ENCODE measurements at places on chromosomes 6 and 20.

DNA sequence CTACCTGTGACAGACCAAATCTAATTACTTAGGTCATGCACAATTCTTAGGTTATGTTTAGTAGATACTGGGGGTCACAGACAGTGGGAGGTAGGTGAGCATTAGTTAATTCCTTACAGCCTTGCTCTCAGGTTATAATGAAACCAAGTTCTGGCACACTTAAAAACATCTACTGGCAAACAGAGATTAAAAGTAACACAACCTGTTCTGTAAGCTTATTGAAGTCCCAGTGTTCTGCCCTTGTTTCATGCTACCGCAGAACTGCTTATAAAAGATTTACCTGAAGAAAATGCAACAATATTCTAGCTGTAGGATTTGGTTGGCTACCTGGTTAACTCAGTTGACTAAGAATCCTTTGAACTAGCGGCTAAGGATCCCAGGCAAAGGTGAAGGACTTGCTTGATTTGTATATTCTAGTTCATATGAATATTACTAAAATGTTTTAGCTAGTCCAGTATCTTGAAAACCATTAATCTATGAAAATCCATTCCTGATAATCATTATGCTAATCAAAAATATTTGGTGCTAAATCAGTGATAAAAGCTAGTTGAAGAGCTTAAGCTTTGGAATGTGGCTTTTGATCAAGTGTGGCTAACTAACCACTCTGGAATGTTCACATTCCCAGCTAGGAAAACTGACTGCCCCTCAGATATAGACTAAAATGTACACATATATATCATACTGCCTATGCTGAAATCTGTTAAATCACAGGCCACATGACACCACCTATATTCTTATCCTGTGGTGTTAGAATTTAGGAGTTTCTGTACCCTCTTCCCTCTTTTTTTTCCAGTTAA is 7.2 kb downstream of the PEX3 start:
- no peak for DNase-seq

DNA sequence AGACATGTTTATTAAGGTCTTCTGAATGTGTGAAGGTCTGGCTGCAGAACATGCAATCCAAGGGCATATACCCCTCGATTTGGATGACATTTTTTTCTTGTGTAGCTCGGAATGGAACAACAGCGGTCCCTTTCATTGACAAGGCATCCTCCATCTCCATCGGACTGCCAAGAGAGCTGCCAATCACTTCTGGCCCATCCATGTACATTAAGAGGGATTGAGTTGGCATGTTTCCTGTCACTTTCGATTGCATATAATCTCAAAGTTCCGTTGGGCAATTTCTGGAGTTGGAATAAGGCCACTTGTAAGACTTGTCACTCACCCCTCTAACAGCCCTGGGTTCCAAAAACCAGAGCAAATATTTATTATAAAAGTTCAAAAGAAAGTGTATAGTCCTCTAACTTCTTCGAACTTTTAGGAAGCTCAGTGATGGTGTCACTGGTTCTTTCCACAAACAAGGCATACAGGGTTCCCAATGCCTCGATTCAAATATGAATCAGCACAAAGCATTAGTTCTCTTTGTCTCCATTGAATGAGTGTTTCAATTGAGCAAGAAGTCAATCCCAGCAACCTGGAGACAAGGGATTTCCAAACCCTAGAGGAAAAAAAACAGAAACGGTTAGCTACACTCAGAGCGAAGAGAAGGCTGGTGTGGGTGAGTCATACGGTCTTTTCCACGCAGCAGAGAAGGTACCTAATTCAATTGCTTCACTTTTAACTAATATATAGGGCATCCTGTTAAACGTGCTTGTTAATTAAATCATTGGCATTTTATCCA is 10.9 kb downstream of the ZNF217 start:
- no peak for DNase-seq

DNA sequence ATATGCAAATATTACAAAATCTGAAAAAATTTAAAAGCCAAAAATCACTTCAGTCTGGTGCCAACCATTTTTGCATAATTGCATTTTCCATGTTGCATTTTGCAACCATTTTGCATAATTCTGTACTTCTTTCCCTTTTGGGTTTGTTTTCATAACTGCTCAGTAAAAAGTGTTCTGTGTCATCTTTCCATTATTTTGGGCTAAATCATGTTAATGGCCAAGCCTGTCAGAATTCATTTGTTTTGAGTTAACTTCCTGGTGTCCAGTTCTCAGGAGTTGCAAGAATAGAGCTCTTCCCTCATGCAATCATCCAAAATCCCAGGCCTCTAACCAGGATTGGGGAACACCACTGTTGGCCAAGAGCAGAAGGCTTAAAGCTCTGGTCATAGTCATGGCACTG is 133.6 kb downstream of the MTHFD1L start:
- DNase-seq: no peak

DNA sequence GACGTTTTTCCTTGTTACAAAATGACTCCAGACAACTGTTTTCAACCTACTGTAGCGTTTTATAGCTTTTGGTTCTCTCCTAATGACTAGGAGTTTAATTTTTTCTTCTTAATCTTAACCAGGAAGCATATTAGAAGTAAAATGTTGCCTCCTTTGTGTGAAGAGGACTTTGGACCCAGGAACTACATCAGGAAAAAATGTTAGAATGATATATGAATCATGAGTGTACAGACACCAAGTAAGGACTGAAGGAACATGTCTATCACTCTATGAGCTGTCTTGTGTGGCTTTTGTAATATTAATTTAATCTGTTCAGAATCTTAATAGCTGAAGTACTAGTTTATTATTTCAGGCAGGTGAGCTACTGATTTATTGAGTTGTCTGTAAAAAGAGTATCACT is 71.0 kb upstream of the MARCKS start:
- no peak for DNase-seq

DNA sequence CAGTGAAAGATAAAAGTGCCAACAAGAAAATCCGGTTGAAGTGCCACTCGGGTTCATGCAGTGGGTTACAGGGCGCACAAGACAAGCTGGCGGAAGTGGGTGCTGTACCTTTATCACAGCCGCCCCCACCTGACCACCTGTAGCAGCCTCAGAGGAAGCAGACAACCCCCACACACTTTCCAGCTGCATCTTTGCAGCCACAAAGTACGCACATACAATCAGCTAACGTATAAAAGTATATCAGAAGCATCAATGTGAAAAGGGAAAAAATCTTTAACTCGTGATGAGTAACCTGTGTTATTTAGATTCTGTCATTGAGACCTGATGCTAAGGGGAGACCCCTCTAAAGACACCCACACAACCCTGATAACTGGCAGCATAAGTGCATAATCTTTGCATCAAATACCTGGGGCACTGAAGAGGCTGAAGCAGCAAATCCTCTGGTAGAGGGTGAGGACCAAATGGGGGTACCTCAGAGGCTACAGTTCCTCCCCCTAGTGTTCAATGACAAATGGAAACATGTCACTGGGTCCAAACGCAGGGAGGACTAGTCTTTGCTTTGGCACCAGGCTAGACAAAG is 22.1 kb downstream of the BACH2 start:
- DNase-seq: peak; percentile 76

- DNase-seq: no peak
Observed at GRCh38 chr6:151783692-151784091, 23.8 kb upstream of the ESR1 start.

DNA sequence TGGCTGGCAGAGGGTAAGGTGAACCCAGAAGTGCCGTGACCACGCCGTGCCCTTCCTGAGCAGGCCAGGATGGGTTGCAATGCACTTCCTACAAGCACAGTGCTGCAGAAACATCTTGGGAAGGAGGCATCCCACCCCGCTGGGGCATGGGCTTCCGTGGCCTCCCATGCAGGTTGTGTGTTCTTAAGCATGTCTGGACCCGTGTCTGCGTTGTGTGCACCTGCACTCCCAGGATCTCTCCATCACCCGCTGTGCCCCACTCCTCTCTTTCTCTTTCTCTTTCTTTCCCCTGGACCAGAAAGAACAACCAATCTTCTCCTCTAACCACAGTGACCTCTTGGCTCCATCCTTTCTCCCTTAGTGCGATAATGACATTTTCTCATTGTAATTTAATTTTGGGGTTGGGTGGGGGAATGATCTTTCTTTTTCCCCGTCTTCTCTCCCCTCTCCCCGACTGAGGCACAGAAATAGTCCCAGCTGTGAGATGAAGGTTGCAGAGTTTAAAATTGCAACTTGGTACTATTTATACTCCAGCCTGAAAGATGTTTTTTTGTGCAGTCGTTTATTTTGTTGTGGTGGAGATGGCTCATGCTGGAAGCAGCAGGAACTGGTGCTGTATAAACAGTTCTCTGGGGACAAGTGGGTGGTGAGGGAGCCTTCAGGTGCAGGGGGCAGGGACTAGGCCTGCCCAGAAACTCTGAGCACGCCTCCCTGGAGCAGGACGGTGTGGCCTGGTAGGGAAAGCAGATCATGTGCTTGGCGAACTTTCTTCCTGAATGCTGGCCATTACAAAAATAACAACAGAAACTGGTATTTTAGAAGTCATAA is 20.5 kb downstream of the BCAS4 start:
- no peak for DNase-seq

DNA sequence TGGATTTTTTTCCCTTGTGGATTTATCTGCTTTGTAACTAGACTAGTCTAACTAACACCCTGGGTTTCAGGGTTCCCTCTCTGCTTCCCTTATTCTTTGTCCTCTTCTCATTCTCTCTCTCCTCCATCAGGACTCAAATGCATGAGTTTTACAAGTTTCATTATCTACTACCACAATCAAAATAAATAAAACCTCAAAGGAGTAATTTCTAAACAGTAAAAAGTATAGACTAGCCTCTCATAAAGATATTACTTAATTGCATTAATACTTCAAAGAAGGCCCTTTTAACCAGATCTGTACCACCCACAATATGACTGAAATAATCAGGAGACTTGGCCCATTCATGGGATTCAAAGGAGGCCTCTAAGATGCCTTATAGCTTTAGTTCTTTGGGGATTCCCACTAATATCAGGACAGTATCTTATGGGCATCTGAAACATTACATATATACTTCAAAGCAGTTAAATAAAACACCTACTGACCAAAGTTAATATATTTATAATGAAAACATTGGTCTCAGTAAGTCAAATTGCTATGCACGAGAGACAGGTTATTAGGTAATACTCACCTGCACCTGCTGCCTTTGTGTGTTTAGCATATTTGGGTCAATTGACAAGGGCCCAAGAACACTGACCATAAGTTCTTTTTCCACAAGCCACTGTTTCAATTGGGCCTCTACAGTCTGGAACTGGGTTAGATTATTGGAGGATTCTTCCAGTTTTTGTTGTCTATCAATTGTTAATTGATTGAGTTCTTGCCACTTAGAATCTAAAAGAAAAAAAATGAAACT is 85.7 kb downstream of the DST start:
- no peak for DNase-seq

GRCh38 chr6:14981960-14982359 is 263.9 kb upstream of the JARID2 start:
- DNase-seq: no peak

DNA sequence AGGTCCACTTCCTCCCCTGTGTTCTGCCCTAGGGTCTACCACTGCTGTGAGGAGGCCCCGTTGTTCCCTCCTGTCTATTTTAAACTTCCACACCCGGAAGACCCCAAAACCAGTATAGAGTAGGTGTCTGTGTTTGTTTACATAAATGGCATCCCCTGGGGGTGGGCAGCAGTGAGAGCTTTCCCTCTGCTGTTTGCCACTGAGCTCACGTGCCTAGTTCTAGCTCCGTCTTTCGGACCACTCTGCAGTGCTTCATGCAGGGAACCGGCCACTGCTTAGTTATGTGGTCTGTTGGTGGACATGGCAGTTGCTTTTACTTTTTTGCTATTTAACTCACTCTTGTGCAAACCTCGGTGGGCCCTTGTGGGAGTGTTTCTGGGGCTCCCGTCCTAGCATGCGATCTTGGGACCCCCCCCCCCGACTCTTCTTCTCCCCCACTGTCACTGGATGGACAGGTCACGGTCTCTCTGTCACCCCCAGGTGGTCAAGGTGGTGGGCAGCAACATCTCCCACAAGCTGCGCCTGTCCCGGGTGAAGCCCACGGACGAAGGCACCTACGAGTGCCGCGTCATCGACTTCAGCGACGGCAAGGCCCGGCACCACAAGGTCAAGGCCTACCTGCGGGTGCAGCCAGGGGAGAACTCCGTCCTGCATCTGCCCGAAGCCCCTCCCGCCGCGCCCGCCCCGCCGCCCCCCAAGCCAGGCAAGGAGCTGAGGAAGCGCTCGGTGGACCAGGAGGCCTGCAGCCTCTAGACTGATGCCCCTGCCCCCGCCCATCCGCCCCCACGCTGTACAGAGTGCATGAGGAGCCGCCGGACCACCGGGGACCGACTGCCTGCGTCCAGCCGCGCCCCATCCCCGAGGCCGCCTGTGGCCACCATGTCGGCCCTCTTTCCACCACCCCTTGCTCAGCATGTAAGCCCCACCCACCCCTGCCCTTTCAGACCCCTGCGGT is 40.9 kb downstream of the VSTM2L start:
- no peak for DNase-seq

All from stimulated activated CD8-positive, alpha-beta memory T cell treated with anti-CD3 and anti-CD28 coated beads, Interleukin-12 subunit alpha, Interleukin-12 subunit beta, amount 100 ng/mL, for 4 hours (primary cell).